Pancreas (tissue), 10 donors: ENCODE measurements at places on chromosomes 16 and 17. TPM values are rescaled to one million over a fixed set of nuclear protein-coding genes. Genes with fewer than 3 reads are reported as not detected.
A peak's percentile ranks its signal among the peaks of the same experiment; 100 is the strongest.

DNA sequence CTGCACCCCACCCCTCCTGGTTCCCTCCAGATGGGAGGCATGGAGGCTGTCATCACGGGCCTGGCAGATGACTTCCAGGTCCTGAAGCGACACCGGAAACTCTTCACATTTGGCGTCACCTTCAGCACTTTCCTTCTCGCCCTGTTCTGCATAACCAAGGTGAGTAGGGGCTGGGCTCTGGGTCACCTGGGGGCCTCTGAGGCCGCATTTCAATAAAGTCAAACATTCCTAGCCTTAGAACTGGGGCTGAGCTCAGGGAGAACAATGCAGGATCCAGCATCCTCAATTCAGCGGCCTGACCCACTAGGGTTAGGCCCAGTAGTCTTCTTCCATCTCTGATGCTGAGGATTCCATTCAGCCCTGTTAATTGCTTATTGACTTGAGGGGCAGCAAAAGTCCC, 42.1 kb downstream of the SLC6A2 start:
- no peak for DNase-seq

The C17orf50 gene
- total RNA-seq: not detected

DNA sequence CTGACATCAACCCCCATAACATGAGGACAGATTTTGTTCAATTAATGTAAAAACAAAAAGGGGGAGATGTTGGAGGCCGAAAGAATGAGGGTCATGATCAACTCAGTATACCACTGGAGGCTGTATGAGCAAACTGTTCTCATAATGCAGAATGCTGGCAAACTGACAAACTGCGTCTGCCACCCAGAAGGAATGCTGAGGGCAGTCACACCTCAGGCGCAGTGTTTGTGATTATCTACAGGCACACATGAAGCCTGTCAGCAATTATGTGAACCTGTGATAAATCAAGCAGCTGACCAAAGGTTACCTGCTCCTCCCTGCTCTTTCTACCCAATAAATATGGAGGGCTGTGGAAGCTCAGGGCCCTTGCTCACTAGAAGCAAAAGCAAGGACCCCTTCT, 27.3 kb downstream of the CD300LG start:
- DNase-seq: peak; percentile 35

GRCh38 chr16:74667255-74667700, 601 bp upstream of the RFWD3 start:
- no peak for DNase-seq

GRCh38 chr16:88977018-88977811, at the start of gene CBFA2T3:
CBFA2T3 (minus strand) TSS chr16:88977207; CDS start chr16:88976807, 400 bp downstream.
- DNase-seq: no peak

- peak; percentile 93 for DNase-seq
Observed at GRCh38 chr16:89093602-89094251, at the start of gene ACSF3. ACSF3 (plus strand) TSS chr16:89093852; CDS start chr16:89100682, 6,830 bp downstream.

- no peak for DNase-seq
Observed at GRCh38 chr16:86712158-86713009, 134.0 kb downstream of the FOXL1 start.
